ENCODE measurements at places on chromosomes 13 and 19. TPM values are rescaled to one million over a fixed set of nuclear protein-coding genes. Genes with fewer than 3 reads are reported as not detected.

The KIRREL2 gene
- total RNA-seq, result 2.3 TPM

The TMPRSS9 gene
- not detected for total RNA-seq

The ONECUT3 gene
- total RNA-seq, result not detected

The SIGLEC5 gene
- total RNA-seq, result not detected

The MEDAG gene
- total RNA-seq, result not detected

The SOX1 gene
- total RNA-seq, result not detected

The NCR1 gene
- not detected for total RNA-seq

Measured in activated naive CD8-positive, alpha-beta T cell treated with anti-CD3 and anti-CD28 coated beads for 36 hours (primary cell).